ENCODE measurements at places on chromosomes 1 and 21. TPM values are rescaled to one million over a fixed set of nuclear protein-coding genes. Genes with fewer than 3 reads are reported as not detected.

The SPRR3 gene
- total RNA-seq, result not detected

The CLIC6 gene
- total RNA-seq, result not detected

The TMEM167B gene
- total RNA-seq, result 26.2 TPM

The YOD1 gene
- total RNA-seq, result 8.4 TPM

The CD5L gene
- total RNA-seq, result not detected

The ZNF678 gene
- 4.2 TPM for total RNA-seq

The KCNJ9 gene
- total RNA-seq, result not detected

The KCNH1 gene
- not detected for total RNA-seq

GRCh38 chr21:22346576-22346975 lies 1348.4 kb downstream of the NCAM2 start:
- DNase-seq, result no peak

DNA sequence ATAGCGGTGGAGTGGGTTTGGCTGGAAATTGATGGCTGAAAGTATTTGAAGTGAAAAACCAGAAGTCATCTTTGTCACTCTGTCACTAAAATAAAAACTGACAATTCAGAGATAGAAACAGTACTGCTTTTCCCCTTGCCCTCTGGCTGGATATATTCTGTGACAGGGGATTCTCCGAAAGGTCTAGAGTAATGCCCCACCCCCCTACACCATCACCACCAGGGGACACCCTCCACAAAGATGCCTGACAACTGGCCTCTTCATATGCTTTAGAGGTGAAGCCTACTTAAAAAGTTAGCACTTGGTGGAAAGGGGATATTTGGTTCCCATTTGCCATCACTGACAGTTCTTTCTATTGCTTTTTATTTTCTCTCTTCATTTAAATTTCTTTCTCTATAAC lies 73.5 kb downstream of the SGIP1 start:
- DNase-seq, result no peak

GRCh38 chr21:33402001-33402979 lies 923 bp upstream of the IFNGR2 start:
- DNase-seq, result no peak

- no peak for DNase-seq
Observed at GRCh38 chr21:44295163-44295573, 4.7 kb upstream of the PFKL start.

DNA sequence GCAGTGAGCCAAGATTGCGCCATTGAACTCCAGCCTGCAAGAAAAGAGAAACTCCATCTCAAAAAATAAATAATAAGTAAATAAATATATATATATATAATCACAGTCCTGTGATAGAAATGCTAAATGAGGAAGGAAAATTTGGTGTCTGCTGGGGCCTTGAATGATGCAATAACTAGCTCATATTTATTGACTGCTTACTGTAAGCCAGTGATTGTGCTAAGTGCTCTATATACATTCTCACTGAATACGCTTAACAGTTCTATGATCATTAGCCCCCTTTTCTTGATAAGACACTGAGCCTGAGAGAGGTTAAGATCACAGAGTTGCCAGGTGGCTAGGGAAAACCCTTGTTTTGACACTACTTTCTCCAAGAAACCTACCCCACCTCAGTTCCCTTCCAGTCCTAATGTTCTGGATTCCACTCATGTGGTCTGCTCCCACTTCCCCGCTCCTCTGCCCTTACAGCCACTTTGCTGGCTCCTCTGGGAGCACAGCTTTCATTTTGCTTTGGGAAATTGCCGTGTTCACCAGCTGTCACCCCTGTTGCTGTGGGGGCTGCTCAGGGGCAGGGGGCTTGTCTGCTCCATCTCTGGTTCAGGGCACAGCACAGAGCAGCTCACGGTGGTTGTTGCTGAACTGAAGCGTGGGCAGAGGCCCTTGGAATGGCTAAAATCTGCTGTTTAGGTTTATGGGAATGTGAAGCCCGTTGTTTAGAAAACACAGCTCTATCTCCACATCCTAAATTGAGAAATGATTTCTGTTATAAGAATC lies 2.5 kb upstream of the BMP8A start:
- DNase-seq, result no peak

GRCh38 chr1:14947421-14947820 lies 206.1 kb upstream of the TMEM51 start:
- DNase-seq, result no peak

DNA sequence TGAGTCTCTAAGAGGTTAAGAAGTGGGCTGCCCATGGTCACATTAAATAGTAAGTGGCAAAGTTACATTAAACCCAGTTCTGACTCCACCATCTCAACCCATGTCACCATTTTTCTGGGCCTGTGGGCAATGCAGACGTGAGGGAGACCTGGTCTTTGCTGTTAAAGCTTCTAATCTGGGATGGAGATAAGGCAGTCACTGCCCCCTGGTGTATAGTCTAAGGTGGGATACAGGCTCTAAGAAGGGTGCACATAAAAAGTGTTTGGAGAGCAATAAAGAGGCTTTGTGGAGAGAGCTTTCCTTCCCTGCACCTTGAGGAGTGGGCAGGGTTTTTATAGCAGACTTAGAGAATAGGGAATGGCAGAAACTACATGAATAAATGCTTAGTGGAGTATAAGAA lies 141.3 kb downstream of the ROR1 start:
- DNase-seq, result no peak

DNA sequence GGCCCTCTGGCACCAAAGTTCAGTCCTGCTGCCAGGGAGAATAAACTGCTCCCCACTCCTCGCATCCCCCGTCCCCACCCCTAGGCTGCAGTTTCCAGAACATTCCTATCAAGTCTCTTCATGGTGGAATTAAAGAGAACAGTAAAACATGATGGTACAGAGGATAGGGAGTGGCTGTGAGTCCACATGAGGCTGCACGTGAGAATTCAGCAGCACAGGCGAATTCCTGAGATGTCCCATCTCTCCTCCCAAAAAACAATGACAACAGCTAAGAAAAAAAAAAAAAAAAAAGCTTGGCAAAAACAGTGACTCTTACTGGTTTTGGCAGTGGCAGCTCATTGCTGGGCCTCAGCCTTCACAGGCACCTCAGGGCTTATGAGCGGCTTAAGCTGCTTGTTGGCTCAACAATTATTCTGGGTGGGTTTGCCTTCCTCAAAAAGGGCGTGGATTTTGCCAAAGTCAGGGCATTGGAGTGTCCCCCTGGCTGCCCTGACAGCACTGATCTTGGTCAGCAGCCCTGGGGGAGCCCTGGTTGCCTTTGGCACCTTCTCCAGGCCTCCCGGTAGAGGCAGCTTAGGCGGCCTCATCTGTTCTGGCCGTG lies 5.7 kb upstream of the IFFO2 start:
- DNase-seq, result no peak

- no peak for DNase-seq
Observed at GRCh38 chr1:233641029-233641428, 27.1 kb downstream of the KCNK1 start.

DNA sequence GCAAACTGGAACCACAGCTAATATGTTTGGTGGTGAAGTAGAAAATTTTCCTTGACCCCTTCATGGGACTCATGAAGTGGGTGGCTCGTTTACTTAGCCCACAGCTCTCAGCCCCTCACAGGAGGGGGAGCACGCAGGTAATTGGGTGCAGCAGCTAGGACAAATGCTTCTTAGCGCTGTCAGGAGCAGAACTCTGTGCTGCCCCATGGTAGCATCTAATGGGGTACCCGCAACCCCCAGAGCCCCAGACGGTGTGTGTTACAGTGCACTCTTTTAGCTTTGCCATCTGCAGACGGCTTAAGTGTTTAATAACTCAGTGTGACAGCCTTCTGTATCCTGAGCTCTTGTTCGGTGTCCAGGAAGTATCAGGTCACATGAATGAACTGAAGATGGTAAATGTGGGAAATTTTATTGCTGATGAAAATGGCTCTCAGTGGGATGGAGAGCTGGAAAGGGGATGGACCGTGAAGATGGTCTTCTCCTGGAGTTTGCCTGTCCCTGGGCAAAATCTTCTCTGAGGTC lies 189.6 kb upstream of the ZRANB2 start:
- no peak for DNase-seq

- no peak for DNase-seq
Observed at GRCh38 chr1:90850181-90850897, 133.2 kb upstream of the BARHL2 start.

- no peak for DNase-seq
Observed at GRCh38 chr21:44304877-44305293, 5.0 kb downstream of the PFKL start.

DNA sequence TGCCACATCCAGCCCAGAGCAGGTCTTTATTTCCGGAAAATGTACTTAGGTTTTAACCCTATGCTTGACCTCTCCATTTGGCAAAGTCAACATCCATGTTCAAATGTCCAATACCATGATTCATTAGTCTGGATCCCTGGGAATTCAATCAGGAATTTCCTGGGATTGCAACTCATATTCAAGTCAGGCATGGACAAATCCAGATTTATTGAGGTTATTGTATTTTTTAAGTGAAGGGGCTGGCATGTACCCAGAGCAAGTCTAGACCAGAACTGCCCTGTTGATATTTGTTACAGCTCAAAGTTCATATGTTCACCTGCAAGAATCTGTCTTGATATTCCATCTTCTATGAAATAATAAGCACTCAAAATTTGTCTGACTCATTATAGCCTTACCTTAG lies 521.1 kb downstream of the ADGRL2 start:
- no peak for DNase-seq

DNA sequence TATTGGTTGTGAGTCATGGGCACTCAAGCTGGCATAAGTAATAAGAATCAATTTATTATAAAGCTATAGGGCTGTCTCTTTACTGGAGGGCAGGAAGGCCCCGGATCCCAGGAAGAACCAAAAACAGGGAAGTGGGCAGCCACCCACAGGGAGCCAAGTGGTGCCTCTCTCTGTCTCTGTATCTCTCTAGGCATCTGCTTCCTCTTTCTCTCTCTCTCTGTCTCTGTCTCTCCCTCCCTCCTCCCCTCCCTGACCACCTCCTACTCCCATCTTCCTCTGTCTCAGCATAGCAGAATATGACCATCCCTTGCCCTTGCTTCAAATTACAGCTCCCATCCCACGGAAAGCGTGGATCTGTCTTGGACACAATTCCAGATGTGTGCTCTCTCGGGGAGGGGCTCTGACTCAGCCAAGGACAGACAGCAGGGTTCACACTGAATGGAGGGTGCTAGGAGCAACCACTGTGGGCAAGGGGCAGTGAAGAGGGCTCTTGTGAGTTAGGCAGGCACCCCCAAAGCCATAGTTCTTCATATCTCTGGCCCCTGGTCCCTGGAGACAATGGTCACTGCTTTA lies 80.4 kb upstream of the LPGAT1 start:
- no peak for DNase-seq

- no peak for DNase-seq
Observed at GRCh38 chr1:56489695-56490094, 89.7 kb downstream of the PLPP3 start.

- no peak for DNase-seq
Observed at GRCh38 chr1:158691907-158692306, 5.4 kb upstream of the SPTA1 start.

DNA sequence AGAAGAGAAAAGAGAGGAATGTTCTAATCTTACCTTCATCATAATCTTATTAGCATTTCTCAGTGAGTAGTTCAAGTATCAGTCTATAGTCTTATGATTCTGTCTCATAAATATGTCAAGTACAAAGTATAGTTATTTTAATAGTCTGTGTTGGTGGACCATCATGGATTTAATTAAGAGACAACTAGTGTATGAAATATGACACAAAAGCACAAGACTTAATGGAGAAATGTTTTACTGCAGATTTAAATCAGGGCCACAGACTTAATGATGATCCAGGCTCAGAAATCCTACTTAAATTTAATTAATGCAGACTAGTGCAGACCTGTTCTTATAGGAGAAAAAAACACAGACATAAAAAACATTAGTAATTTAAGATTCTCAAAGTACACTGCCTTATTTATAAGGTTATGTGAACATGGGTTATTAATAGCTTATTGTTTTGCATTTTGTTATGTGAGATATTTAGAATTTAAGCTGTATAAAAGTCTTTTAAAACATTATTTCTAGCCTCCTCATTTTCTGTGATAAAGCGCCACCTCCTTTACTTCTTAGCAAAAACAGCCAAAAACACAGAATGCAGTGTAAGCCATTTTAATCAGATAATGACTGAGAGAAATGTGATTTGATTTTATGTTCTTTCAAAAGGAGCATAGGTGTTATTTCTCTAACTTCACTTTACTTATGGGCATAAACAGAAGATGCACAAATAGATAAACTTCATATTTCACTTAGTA lies 255.0 kb upstream of the SNX7 start:
- no peak for DNase-seq

DNA sequence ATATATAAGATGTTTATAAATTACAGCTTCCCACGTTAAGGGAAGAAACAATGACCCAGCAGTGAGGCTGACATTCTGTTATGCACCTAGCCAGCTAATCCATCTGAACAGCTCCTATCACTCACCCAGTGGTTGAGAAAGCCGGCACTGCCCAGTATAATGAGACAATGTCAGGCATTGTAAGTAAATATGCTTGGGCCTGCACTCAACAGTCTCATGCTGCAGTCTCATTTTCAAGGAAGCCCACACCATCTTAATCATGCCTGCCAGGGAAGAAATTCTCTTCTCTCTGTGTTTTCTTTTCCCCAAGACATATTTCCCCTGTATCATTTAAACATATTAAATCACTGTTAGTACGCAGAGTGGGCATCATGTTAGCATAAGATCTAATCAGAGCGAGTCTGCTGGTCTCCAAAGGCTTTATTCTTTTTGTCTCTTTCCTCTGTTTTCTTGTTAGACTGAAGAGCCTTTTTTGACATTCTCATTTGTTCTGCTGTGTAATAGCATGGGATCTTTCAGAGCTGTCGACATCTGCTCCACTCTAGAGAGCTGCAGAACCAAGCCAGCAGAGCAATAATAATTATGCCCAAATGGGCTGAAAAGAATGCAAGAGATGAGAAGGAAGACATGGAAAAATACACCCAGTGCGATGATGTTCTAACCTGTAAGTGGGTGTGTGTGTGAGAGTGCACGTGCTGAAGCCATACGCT lies 67.6 kb upstream of the SLC22A15 start:
- DNase-seq, result no peak

- DNase-seq, result no peak
Observed at GRCh38 chr1:205483372-205483771, 21.1 kb upstream of the CDK18 start.

DNA sequence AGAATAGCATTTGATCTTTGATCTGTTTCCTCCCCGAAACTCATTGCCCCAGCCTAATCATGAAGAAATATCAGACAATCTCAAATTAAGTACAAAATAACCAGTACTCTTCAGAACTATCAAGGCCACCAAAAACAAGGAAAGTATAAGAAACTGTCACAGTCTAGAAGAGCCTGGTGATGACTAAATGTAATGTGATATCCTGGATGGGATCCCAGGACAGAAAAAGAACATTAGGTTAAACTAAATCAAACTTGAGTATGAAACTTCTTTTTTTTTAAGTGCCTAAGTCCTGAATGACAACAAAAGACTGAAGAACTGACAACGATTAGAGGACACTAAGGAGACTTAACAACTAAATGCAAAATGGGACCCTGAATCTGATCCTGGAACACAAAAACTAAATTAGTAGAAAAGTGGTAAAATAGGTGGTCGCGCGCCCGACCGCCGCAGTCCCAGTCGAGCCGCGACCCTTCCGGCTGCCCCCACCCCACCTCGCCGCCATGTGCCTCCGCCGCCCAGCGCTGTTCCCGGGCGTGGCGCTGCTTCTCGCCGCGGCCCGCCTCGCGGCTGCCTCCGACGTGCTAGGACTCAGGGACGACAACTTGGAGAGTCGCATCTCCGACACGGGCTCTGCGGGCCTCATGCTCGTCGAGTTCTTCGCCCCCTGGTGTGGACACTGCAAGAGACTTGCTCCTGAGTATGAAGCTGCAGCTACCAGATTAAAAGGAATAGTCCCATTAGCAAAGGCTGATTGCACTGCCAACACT lies 5.5 kb upstream of the PRKAB2 start:
- DNase-seq, result no peak

GRCh38 chr1:15702722-15703550 lies 18.8 kb downstream of the PLEKHM2 start:
- DNase-seq, result no peak

Measured in activated T-helper 1 cell treated with anti-CD3 and anti-CD28 coated beads, Interleukin-12 subunit alpha, Interleukin-12 subunit beta, Interleukin-2, Interleukin-4 antibody, amounts not matched to agents 30 ng/mL and 10 ng/mL and 1 ng/mL, durations not matched to agents 14 hours and 24 hours and 36 hours (primary cell).